Stimulated activated CD4-positive, alpha-beta T cell treated with anti-CD3 and anti-CD28 coated beads, Interleukin-2, amount 100 ng/mL, for 4 hours (primary cell): ENCODE measurements at places on chromosomes 2 and 18.

- DNase-seq = no peak
These were observed 154.5 kb upstream of the RBMS1 start for GRCh38 chr2:160647967-160648685.

GRCh38 chr2:120528051-120528692 is 182.2 kb downstream of the INHBB start:
- DNase-seq = no peak

DNA sequence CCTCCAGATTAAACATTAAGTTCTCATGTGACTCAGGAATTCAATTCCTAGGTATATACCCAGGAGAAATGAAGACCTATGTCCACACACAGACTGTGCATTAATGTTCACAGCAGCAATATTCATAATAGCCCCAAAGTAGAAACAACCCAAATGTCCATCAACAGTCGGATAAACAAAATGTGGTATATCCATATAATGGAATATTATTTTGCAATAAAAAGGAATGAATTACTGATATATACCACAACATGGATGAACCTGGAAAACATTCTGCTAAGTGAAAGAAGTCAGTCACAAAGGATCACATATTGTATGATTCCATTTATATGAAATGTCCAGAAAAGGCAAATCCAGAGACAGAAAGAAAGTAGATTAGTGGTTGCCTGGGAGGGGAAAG is 20.5 kb downstream of the PELI1 start:
- DNase-seq = no peak

- DNase-seq = no peak
These were observed 212.8 kb upstream of the NCKAP5 start for GRCh38 chr2:133780997-133781513.

- DNase-seq = no peak
These were observed 59.0 kb downstream of the BIN1 start for GRCh38 chr2:127047716-127048617.

DNA sequence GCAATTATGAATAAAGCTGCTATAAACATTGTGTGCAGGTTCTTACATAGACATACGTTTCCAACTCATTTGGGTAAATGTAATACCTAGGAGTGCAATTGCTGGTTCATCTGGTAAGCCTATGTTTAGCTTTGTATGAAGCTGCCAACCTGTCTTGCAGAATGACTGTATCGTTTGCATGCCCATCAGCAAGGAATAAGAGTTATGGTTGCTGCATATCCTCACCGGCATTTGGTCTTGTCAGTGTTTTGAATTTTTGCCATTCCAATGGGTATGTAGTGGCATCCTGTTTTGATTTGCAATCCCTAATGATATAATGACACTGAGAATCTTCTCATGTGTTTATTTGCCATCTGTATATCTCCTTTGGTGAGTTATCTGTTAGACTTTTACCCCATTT is 20.7 kb downstream of the CCDC150 start:
- no peak for DNase-seq

- no peak for DNase-seq
These were observed 101.4 kb downstream of the NFATC1 start for GRCh38 chr18:79496978-79497637.

GRCh38 chr2:53177327-53177726 is 590.3 kb upstream of the CHAC2 start:
- DNase-seq = no peak

DNA sequence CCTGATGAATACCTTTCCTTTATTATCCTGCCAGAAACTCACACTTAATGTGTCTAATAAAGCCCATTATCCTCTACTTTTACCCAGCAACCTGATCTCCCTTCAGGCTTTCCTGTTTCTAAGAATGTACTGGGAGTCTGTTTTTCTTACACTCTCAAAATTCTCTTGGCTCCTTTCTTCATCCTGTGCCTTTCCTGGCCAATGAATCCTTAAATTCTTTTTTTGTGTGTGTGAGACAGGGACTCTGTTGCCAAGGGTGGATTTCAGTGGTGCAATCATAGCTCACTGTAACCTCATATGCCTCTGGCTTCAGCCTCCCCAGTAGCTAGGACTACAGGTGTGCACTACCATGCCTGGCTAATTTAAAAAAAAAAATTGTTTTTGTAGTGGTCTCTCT is 72.7 kb downstream of the MAP2 start:
- no peak for DNase-seq

DNA sequence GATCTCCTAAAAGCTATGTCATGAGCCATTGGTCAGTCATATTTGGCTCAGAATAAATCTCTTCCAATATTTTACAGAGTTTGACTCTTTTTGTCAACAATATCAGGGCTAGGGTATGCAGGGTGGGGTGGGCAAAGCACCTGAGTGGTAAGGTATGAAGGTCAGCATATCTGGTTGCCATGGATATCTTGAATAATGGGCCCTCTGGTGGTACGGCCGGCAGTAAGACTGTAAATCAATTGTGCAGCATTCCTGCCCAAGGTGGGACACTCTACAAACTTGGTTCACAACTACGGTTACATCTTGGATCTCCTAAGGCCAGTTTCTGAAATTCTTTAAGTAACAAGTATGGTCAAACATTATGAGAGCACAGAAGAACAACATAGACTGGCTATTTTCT is 119.6 kb downstream of the SPOPL start:
- DNase-seq = no peak

GRCh38 chr18:66641056-66641455 is 37.2 kb upstream of the CDH19 start:
- DNase-seq = no peak

DNA sequence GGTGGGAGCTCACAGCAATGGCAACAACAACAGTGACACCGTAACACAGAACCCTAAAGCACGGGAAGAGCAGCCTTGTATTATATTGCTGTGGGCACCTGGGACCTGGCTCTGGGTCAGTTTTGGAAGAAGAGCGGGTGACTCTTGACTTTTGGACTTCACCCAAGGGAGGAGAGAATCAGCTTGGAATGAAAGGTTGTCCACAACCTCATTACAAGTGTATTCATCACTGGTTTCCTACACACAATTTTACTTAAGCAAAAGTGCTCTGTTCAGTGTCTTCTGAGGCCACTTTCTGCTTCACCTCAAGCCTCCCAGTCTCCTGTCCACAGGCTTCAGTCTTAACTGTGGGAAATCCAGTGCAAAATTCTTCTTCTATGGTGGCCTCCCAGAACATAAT is 263.8 kb downstream of the KCNE4 start:
- DNase-seq = no peak

- DNase-seq = no peak
These were observed 116.5 kb upstream of the REG3G start for GRCh38 chr2:78908973-78909372.

DNA sequence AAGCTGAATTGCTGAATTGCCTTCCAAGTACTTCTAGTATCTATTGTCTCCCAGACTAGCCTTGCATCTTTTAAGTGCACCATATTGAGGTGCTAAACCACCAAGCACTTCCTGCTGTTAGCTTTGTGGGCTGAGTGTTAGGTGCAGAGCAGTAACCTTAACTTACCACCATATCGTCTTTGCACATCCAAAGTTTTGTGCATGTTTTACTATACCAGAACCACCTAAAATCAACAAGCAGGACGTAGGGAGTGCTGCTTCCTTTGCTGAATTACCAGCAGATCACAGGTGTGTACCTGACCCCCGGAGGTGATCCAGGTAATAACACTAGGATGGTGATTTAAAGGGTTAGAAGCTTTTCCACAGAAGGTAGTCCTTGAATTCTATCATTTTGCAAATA is 359.9 kb upstream of the HNRNPA3 start:
- DNase-seq = no peak

- no peak for DNase-seq
These were observed 2.2 kb upstream of the POLR2D start for GRCh38 chr2:127860130-127860529.

- no peak for DNase-seq
These were observed 201.8 kb downstream of the ZFP36L2 start for GRCh38 chr2:43024515-43025011.

- no peak for DNase-seq
These were observed 71.7 kb upstream of the CDCA7 start for GRCh38 chr2:173282795-173283545.

- DNase-seq = no peak
These were observed 1.2 kb downstream of the TMEM237 start for GRCh38 chr2:201642086-201642578.

- no peak for DNase-seq
These were observed 29.8 kb downstream of the COL6A3 start for GRCh38 chr2:237383991-237384671.

DNA sequence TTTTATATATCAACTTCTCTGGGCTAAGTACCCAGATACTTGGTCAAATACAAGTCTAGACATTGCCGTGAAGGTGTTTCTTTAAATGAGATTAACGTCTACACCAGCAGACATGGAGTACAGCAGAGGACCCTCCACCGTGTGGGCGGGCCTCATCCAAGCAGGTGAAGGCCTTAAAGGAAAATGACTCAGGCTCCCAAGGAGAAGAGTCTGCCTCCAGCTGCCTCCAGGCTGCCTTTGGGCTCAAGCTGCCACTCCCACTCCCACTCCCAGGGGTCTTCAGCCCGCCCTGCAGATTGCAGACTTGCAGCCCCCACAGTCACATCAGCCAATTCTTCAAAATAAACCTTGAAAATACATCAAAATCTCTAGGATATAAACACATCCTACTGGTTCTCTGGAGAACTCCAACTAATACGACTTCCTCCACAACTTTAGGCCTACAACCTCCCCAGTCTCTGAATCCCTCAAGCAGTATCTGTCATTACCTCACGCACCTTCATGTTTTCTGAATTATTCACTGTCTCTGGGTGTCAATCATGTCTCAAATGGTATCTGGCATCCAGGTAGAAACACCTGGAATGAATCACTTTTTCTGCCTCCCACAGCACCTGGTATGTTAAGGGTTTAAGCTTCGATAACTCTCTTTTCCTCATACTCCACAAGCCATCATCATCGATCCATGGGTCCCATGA is 6.9 kb downstream of the ITGB1BP1 start:
- no peak for DNase-seq

DNA sequence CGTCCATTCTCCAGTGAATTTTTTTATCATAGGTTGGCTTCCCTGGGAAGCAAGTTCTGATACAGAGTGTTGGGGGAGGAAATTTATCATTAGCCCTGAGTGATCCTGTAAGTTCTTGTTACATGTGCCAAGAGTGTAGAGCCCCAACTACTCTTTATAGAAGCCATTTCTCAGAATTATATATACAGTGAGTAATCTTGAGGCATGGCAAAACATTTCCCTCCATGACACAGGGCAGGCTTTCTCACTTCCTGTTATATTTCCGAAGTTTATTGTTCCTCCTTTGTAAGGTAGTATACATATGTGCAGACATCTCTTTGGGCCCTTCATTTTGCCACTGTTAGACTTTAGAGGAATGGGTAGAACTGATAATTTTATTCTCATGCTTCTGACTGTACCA is 484.7 kb upstream of the NRXN1 start:
- no peak for DNase-seq

DNA sequence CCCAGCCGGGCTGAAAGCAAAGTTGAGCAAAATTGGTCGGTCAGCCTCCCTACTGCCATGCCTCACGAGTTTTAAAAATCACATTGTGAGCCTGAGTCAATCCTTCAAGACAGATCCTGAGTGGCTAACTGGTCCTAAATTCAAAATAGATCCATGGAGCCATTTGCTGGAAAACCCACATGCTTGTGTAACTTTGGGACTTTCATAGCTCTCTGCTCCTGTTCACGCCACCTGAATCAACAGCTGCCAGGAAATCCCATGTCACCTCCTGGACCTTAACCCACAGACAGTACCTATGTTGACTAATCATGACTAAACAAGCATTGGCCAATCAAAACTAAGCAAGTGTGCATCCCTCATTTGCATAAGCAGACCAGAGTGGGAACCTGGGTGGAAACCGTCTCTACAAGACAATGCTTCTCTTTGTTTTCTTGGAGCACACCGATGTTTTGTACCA is 42.8 kb upstream of the LDLRAD4 start:
- DNase-seq = no peak

GRCh38 chr18:53148123-53148522 is 808.1 kb downstream of the DCC start:
- DNase-seq = no peak
